ENCODE measurements at places on chromosomes 16 and 17. TPM values are rescaled to one million over a fixed set of nuclear protein-coding genes. Genes with fewer than 3 reads are reported as not detected.

- DNase-seq: no peak
Measured at GRCh38 chr16:50862818-50863643, 121.1 kb downstream of the CYLD start.

DNA sequence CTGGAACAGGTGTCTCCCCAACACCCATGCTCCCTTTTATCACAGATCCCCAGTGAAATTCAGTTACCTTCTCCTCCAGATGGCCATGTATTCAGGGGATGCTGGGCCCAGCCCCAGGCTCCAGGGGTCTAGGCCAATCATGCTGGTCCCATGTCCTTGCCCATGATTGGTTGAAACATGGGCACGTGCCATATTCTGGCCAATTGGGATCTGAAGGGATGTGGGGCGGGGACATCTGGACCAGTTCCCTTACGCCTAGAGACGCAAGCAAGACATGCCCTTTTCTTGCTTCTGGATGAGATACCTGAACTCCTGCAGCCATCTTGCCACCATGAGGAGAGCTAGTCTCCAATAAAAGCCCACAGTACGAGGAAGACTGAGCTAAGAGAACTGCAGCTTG lies 31.0 kb upstream of the ST6GALNAC1 start:
- DNase-seq: no peak

DNA sequence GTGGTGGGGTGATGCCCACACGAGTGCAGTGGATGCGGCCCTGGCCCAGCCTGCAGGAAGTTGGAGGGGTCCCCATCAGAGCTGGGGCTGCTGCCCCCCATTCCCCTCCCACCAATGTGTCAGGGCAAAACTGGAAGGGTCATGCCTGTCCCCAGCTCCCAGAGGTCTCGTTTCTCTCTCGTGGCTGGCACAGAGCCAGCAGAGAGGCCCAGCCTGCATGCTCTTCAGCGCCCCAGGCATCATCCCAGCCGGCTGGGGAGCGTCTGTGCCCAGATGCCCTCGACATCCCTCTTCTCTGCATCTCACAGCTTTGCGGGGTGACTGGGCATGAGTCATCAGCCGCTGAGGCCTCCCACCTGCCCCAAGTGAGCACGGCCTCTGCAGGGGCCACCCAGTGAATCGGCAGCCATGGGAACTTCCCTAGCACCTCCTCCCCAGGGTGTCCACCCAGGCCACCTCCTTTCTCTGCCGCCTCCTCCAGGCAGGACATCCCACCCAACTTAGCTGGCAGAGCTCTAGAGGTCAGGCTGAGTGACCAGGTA lies 9.8 kb upstream of the CSNK1D start:
- no peak for DNase-seq

GRCh38 chr17:4648741-4649140 lies 7.3 kb upstream of the ALOX15 start:
- DNase-seq: no peak

DNA sequence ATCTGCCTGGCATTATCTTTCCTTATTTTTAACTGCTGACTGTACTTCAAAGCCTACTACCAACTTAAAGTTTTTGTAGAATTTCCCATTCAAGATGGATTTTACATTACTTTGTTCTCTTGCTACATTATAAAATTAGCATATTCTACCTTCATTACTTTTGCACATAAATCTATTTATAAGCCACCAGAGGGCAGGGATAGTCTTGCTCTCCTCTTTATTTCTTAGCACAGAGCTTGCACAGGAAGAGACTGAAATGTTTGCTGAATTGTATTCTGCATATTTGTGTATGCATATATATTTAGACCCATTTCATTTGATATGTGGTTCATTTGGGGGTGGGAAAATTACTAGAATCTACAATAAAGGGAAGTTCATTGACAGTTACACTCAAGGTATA lies 108.0 kb downstream of the SKAP1 start:
- DNase-seq: no peak

DNA sequence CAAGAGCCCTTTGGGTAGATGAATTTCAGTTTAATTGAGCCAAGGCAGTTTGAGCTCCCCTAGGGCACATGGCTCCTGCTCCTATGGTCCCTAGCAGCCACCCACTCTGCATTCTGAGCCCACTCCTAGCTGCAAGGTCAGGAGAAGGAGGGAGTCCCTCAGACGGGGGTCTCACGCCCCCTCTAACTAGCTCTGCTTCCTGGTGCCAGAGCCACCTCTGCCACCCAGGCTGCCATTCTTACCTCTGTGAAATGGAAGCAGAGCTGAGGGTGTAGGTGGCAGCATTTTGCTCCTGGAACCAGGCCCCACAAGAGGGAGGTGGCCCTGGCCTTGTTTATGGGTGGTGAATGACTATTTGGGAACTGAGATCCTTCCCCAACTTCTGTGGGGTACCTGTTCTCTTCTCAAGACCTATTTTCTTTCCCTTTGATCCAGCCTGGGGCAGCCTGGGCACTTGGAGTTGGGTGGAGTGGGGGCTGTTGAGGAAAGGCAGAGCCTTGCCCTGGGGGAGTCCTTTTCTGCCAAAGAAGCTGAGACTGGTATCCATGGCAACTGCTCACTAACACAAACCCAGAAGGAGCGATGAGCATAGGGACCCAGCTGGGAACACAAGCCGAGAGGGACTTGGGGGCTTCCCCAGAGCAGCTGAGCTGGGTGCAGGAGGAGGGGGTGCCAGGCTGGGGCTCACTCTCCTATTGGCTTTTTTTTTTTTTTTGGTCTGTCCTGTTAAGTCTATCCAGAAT lies 4.8 kb downstream of the SPNS2 start:
- DNase-seq: no peak

GRCh38 chr16:22423716-22424115 lies 49.3 kb upstream of the CDR2 start:
- DNase-seq: no peak

The KRT31 gene
- not detected for total RNA-seq

The TAX1BP3 gene
- total RNA-seq: 166 TPM

All from pulmonary artery endothelial cell (primary cell).